ENCODE measurements at places on chromosomes 3 and 15. TPM values are rescaled to one million over a fixed set of nuclear protein-coding genes. Genes with fewer than 3 reads are reported as not detected.

GRCh38 chr3:197068077-197068476 lies 38.5 kb upstream of the MELTF start:
- no peak for DNase-seq

RPUSD2 gene
- total RNA-seq, result 9.2 TPM

DNA sequence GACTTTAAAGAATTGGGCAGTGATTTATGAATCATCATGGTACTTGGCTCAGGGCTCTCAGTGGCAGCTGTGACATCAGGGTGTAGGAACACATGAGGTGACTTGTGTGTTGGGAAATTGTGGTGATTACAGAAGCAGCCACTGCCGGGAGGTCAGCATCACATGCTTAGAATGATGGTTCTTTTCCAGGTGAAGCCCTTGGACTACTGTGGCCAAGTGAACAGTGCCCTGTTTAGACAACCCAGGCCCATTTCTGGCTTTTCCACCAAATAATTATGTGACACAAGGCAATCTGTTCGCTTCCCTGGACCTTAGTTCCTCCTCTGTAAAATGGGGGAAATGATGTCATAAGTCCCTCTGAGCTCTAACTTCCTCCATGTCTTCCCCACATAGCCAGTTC lies 139.7 kb upstream of the ROPN1 start:
- no peak for DNase-seq

GRCh38 chr15:88636050-88636449 lies 2.8 kb upstream of the ISG20 start:
- DNase-seq, result no peak

DNA sequence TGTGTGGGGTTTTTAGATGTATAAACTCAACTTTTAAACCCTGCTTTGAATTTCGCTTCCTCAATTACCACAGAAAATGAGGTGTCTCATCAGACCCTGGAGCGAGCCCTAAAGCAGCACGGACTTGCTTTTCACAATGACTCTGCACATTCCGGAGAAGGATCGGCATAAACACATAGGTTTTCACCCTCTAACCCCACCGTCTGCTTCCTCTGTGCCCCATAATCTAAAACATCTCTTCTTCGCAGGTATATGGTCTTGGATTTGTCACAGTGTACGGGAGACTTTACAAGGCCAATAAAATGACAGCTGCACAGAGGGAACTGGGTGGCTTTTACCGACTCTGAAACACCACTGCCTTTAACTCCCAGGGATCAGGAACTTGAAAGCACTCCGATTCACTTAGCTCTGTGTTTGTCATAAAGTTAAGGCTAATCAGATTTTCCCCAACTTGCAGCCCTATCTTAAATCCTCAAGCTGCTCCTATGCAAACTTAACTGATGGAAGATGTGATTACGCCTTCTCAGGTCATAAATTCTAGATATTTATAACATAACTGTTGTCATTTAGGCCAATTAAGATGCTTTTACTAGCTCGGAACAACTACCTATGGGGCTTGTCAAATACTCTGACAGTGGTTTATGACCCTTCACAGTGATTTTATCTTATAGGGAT lies 133.4 kb upstream of the WNT5A start:
- DNase-seq, result no peak

DNA sequence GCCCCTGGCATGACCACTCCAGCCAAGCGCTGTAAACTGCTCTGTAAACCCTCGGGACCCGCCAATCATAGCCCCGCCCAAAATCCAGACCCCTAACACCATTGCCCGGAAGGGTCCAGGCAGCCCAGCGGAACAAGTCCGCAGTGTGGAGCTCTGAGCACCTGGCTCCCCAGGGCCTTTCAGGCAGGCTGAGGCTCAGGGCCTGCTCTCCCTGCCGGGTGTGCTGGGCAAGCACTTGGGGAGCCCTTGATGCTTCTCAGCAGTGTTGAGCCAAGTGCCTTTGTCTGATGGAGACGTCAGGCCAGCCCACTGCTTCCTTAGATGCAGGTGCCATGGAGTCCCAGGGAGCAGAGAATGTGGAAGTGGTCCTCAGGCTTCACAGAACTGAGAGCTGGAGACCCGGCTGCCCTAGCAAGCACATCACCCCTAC lies 106.2 kb downstream of the TLE3 start:
- DNase-seq, result no peak

- no peak for DNase-seq
Observed at GRCh38 chr3:187051724-187052366, 87.5 kb downstream of the RPL39L start.

DGKG gene
- 29.2 TPM for total RNA-seq

XXYLT1 gene
- total RNA-seq, result 6.2 TPM

GCSAM gene
- total RNA-seq, result not detected

DNA sequence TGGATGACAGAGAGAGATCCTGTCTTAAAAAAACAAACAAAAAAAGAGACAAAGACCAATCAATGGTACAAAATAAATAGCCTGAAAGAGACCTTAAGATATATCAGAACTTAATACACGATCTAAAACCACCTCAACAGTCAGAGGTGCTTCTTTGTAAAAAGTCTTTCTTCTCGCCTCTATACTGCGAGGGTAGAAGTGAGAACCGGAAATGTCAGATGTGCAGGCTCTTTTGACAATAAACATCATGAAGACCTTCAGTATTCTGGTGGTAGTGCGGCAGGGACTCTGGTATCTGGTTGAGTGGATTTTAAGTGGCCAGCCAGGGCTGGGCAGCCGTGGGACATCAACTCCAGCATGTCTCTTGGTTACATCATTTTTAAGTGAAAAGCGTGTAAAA lies 30.0 kb downstream of the RUBCN start:
- DNase-seq, result no peak

DNA sequence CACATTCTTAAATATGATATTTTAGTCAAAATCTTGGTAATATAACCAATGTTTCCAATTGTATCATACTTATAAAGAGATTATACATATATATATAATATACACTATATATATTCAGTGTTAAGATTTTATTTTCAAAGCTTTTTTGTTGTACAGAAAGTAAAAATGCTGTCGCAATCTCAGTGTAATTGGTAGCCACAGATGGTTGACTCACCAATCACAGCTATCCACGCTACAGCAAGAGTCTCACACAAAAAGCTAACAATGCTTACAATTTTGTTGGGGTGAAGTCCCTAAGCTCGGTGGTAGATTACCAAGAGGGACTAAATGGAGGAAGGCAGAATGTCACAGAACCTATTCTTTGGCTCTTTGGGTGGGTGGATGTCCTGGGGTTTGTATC lies 16.9 kb upstream of the CFAP161 start:
- DNase-seq, result no peak

- no peak for DNase-seq
Observed at GRCh38 chr15:39320355-39320754, 260.5 kb upstream of the THBS1 start.

SOX14 gene
- not detected for total RNA-seq

GRCh38 chr3:153897842-153898241 lies 223.3 kb upstream of the ARHGEF26 start:
- no peak for DNase-seq

GOLGA8H gene
- total RNA-seq, result 0.19 TPM

DNA sequence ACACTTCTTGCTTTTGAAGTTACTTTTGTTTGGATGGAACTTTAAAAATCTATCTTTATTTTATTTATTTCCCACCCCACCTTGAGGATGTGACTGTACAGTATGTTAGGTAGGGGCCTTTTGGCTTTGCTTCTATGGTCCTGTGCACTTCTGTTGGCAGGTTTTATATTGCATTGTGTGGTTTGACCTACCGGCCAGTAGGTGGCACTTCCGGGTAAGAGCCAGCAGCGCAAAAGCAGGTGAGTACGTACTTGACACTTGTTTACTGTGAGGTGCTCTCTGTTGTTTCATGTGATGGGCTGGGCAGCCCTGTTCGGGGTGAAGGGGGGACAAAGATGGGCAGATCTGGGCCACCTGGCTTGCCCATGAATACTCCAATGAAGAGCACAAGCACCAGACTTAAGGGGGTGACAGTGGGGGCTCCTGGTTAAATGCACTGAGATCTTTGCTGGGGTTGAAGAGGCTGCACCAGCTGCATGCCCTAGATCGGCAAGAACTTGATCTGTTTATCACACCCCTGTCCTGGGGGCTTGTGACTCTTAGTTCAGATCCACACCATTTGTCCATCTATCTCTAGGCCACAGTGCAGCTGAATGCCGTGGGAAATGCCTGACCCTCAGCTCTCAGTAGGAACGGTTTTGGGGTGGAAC lies 131.6 kb downstream of the NLGN1 start:
- DNase-seq, result no peak

TRH gene
- not detected for total RNA-seq

SLC22A13 gene
- total RNA-seq, result 0.24 TPM

GRCh38 chr3:82475306-82475705 lies 713.9 kb upstream of the GBE1 start:
- no peak for DNase-seq

DNA sequence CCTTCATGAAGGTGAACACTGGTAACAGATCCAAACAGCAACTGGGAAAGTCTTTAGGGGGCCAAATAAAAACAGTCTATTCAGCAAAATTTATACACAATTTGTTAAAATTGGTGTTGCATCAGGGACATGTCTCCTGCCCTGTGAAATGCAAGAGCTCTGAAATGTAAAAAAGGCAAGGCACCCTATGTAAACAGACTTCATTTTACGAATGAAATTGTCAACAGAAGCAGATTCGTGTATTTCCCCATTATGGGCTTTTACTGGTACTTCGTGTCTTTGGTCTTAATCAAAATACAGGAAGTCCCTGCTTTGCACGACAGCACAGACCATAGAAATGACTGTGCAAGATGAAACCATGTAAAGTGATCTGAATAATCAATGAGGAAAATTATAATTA lies 127.3 kb upstream of the THBS1 start:
- DNase-seq, result no peak

PLCH1 gene
- 0.26 TPM for total RNA-seq

DNA sequence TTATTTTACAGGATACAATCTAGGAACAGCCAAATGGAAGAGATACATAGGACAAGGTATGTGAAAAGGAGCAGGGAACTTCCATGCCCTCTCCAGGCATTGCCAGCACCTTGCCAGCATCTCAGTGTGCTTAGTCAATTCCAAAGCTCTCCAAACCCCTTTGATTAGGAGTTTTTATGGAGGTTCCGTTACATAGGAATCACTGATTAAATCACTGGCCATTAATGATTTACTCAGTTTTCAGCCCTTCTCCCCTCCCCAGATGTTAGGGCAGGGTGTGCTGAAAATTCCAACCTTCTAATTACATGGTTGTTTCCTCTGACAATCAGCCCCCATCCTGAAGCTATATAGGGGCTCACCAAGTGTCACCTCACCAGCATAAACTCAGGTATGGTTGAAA lies 11.5 kb downstream of the MYLK start:
- DNase-seq, result no peak

DNA sequence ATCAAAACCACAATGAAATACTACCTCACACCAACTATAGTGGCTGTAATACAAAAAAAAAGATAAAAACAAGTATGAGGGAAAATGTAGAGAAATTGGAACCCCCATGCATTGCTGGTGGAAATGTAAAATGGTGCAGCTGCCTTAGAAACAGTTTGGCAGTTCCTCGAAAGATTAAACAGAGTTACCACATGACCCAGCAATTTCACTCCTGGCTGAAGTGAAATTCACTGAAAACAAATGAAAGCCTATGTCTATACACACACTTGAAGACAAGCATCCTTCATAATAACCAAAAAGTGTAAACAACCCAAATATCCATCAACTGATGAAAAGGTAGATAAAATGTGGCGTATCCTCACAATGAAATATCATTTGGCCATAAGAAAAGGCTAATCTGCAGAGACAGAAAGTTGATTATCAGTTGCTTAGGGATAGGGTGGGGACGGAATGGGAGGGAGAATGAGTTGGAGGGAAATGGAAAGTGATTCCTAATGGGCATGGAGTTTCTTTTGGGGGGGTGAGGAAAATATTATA lies 20.1 kb upstream of the RASA2 start:
- no peak for DNase-seq

DNA sequence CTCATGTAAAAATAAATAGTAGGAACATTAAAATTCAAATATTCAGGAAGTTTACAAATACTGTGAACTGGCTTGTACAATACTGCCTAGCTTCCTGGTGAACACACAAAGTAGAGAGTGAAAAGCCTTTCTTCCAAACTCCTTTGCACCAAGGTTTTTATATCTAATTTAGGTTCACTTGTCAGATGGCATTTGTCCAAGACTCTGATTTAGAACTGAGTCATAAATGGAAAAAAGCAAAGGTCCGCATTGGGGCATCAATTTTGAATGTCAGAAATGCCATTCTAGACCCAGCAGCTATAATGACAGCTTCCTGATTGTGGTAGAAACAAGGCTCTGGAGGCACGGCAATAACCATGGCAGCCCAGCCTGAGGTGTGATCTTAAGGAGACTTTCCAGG lies 160.7 kb downstream of the PDE8A start:
- DNase-seq, result no peak

- no peak for DNase-seq
Observed at GRCh38 chr3:128239304-128239703, 86.0 kb downstream of the EEFSEC start.

LSAMP gene
- total RNA-seq, result 15.3 TPM

- DNase-seq, result no peak
Observed at GRCh38 chr3:71659864-71660591, 65.2 kb downstream of the EIF4E3 start.

- no peak for DNase-seq
Observed at GRCh38 chr3:55904716-55905115, 417.6 kb upstream of the WNT5A start.

DNA sequence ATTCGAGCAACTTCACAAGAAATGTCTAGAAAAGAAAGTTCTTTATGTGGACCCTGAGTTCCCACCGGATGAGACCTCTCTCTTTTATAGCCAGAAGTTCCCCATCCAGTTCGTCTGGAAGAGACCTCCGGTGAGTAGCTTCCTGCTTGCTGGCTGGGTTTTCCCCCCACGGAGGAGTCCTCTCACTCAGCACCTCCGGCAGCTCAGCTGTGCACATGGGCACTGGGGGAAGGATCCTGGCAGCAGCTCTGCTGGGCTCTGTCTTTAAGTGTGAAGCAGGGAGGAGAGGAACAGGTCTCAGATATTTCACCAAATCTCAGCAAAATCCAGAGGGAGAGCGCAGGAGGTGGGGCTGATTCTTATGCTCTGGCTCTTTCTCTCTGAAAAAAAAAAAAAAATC lies 684 bp downstream of the CAPN3 start:
- DNase-seq, result no peak

DNA sequence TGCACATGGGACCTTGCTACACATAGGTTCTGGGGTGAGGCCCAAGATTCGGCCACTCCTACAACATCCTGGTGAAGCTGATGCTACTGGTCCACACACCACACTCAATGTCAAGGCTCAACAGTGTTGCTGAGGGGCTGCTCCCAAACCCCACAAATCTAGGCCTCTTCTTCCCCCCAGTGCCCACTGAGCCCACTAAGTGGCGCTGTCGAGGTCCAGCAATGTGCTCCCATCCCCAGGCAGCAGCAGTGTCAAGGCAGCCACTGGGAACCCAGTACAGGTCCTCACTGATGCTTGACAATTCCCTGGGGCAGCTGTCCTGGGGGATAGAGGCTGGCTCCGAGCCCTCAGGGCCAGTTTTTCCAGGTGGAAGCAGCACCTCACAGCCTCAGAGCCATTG lies 21.5 kb downstream of the SCN5A start:
- DNase-seq, result no peak

SRGAP3 gene
- total RNA-seq, result 3.1 TPM

- DNase-seq, result no peak
Observed at GRCh38 chr3:197837282-197837681, 46.2 kb downstream of the LRCH3 start.

All from heart left ventricle (tissue), 16 donors.